ENCODE measurements at places on chromosomes 11 and 22.

DNA sequence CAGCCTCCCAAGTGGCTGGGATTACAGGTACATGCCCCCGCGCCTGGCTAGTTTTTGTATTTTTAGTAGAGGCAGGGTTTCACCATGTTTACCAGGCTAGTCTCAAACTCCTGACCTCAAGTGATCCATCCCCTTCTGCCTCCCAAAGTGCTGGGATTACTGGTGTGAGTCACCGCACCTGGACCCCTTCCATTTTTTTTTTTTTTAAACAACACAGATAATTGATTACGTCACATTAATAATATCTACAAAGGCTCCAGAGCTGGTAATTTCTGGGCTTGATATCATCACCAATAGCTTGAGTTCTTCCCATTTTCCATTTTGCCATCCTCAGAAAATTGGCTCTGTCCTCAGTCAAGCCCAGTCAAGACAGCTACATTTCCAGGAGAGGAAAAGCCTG lies 7.2 kb downstream of the TTLL1 start:
- no peaks in the 10 kb centered on the region for H3K36me3 ChIP-seq
- H3K4me3 ChIP-seq, result no peak overlapping the region
- no peaks in the 10 kb centered on the region for H3K27me3 ChIP-seq
- DNase-seq, result no peak

GRCh38 chr22:46030231-46030880 lies 53.4 kb upstream of the WNT7B start:
- no peaks in the 10 kb centered on the region for H3K36me3 ChIP-seq
- H3K27me3 ChIP-seq, result no peaks in the 10 kb centered on the region
- DNase-seq, result no peak

- H3K27me3 ChIP-seq, result no peaks in the 10 kb centered on the region
- H3K4me3 ChIP-seq, result no peak overlapping the region
- DNase-seq, result no peak
- H3K27ac ChIP-seq, result no peak overlapping the region
These were observed 42.6 kb downstream of the SLC35F2 start for GRCh38 chr11:107816028-107816427.

GRCh38 chr11:15590132-15590531 lies 475.4 kb downstream of the INSC start:
- H3K4me3 ChIP-seq, result no peak overlapping the region
- H3K36me3 ChIP-seq, result no peaks in the 10 kb centered on the region
- H3K4me1 ChIP-seq, result no peaks in the 10 kb centered on the region

DNA sequence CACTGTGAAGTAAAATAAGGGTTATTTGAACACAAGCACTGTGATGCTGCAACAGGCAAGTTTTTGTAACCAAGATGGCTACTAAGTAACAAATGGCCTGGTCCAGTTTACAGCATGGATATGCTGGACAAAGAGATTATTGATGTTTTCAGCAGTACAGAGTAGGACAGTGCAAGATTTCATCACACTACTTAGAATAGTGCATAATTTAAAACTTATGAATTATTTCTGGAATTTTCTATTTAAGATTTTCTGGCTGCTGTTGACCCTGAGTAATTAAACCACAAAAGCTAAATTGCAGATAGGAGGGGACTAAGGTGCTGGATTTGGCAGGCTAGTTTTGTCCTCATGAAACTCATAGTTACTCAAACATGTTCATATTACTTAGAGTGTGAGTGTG lies 33.1 kb downstream of the CEP295 start:
- H3K27ac ChIP-seq, result no peak overlapping the region
- no peaks in the 10 kb centered on the region for H3K4me1 ChIP-seq
- H3K4me3 ChIP-seq, result no peak overlapping the region

DNA sequence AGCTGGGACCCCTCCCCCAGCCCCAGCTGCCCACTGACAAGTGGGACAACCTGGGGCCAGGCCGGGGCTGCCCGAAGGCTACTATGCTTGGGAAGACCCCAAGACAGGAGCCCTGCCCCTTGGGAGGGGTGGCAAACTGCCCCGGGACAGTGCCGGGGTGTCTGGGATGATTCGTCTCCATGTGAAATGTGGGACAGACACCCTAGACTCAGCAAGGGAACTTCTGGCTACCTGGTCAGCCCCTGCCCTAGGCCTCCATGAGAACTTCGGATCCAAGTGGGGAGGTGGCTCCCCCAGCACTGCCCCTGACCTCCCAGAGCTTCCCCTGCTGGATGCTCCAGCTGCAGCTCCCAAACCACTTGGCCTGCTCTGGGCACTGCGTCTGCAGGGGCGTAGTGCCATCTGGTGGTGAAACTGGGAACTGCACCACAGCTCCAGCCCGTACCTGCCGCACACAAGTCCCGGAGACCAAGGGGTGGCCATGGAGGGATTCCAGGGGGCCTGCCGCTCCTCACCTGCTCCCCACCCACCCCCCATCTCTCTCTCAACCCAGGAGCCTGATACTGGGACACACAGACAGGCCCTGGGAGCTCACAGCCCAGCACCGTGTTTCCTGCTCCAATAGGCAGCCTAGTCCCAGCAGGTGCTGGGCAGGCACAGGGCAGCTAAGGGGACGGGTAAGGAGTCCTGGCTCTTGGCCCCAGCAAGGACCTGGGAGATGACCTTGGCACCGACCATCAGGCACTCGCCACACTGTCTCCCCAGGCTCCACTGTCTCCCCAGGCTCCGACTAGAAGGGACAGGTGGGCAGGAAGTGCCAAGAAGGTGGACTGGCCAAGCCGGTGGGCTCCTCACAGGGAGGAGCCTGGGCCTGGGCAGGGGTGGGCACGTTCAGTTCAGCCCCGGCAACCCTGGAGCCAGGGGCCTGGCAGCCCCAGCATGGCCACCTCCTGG lies 194.1 kb downstream of the IGLL1 start:
- DNase-seq, result peak; percentile 88
- no peak overlapping the region for H3K27ac ChIP-seq
- H3K27me3 ChIP-seq, result no peaks in the 10 kb centered on the region

GRCh38 chr11:105763594-105763993 lies 153.7 kb downstream of the GRIA4 start:
- H3K36me3 ChIP-seq, result no peaks in the 10 kb centered on the region
- H3K4me1 ChIP-seq, result no peaks in the 10 kb centered on the region
- no peak for DNase-seq
- H3K27ac ChIP-seq, result no peak overlapping the region

DNA sequence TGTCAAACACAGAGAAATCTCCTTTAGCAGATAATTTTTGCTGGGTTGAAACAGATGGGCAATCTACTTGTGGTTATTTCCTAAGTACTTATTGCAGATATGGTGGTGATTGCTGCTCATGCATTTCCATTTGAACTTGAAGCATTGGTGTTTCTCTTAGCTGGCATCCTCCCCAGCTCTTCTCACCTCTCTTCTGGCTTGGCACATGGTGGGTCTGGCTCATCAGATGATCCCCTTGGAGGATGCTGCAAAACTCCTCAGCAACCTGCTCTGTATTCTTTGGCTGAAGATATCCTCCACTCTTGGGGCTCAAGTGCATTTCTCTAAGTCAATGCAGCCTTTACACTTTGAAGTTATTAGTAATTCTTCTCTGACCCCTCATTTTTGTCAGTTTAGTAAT lies 87.3 kb upstream of the MYO18B start:
- no peaks in the 10 kb centered on the region for H3K36me3 ChIP-seq
- H3K27ac ChIP-seq, result no peak overlapping the region
- no peak overlapping the region for H3K4me3 ChIP-seq
- H3K27me3 ChIP-seq, result no peaks in the 10 kb centered on the region
- H3K4me1 ChIP-seq, result no peaks in the 10 kb centered on the region

DNA sequence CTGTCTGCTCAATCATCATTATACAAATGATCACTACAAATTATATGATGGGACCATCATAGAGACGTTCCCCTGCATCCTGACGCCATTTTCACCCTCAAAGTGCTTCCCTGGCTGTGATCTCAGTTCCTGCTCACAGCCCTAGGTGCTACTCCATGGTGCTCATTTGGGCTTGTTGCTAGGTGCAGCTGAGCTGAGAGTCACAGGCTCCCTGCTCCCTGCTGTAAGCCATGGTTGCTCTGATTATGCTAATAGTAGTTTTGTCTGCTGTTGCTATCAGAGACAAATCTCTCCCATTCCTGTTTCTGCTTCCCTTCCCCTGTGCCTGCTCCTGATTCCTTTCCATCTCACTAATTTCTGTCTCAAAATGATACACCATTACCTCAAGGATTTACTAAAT lies 474.3 kb downstream of the METTL15 start:
- H3K36me3 ChIP-seq, result no peaks in the 10 kb centered on the region
- H3K27ac ChIP-seq, result no peak overlapping the region
- H3K4me3 ChIP-seq, result no peak overlapping the region
- no peak for DNase-seq
- no peaks in the 10 kb centered on the region for H3K27me3 ChIP-seq

- peak overlapping the region; percentile 92 for H3K27ac ChIP-seq
- H3K4me1 ChIP-seq, result peaks cover 61% of the 10 kb centered on the region
- H3K27me3 ChIP-seq, result no peaks in the 10 kb centered on the region
- H3K4me3 ChIP-seq, result no peak overlapping the region
- DNase-seq, result no peak
These were observed 53.2 kb downstream of the TRIOBP start for GRCh38 chr22:37749831-37750595.

GRCh38 chr22:44522526-44523170 lies 24.6 kb upstream of the RTL6 start:
- H3K27ac ChIP-seq, result no peak overlapping the region
- no peaks in the 10 kb centered on the region for H3K27me3 ChIP-seq
- H3K4me3 ChIP-seq, result no peak overlapping the region
- no peak for DNase-seq
- H3K4me1 ChIP-seq, result no peaks in the 10 kb centered on the region

- no peaks in the 10 kb centered on the region for H3K27me3 ChIP-seq
- DNase-seq, result no peak
- no peak overlapping the region for H3K4me3 ChIP-seq
- H3K4me1 ChIP-seq, result no peaks in the 10 kb centered on the region
- H3K27ac ChIP-seq, result no peak overlapping the region
- H3K36me3 ChIP-seq, result no peaks in the 10 kb centered on the region
These were observed 289.7 kb downstream of the BRD1 start for GRCh38 chr22:49538006-49538405.

- H3K27me3 ChIP-seq, result no peaks in the 10 kb centered on the region
- DNase-seq, result no peak
- H3K4me3 ChIP-seq, result no peak overlapping the region
- no peak overlapping the region for H3K27ac ChIP-seq
- H3K4me1 ChIP-seq, result no peaks in the 10 kb centered on the region
These were observed 554.2 kb downstream of the NTM start for GRCh38 chr11:131924457-131925201.

DNA sequence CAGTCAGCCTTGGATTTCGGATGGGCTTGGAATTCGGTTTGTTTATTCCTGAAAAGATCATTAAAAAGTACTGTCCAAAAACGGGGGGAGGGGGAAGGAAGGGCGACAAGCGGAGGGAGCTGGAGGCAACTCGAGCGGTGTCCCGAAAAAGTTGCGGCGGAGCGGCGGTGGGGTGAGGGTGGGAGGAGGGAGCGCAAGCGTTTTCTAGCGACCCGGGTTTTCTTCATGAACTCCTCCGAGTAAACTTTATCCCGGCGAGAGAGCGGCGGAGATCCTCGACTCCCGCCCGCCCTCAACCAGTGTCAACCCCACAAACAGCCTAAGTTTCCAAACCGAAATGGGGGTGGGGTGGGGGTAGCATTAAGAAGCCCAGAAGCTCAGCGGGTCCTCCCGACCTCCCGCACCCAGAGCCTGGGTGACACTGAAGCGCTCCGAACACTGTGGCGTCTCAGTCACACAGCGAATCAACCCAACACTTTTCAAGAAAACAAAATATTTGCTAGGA lies 133.0 kb upstream of the C11orf58 start:
- DNase-seq, result peak; percentile 22
- peaks cover 99% of the 10 kb centered on the region for H3K27me3 ChIP-seq
- H3K27ac ChIP-seq, result peak overlapping the region; percentile 79
- H3K36me3 ChIP-seq, result no peaks in the 10 kb centered on the region
- H3K4me3 ChIP-seq, result peak overlapping the region; percentile 59

DNA sequence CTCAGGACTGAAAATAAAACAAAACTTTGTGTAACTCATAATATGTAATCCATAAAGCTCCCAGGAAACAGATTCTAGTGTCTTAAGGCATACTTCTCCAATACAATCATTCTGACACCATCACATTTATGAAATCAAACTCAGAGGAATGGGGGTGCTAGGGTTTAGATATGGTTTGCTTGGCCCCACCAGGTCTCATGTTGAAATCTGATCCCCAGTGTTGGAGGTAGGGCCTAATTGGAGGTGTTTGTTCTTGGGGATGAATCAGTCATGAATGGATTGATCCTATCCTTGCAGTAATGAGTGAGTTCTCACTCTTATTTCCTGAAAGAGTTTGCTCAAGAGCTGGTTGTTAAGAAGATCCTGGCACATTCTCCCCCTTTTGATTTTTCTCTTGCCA lies 380.9 kb downstream of the ETS1 start:
- H3K36me3 ChIP-seq, result no peaks in the 10 kb centered on the region
- no peak for DNase-seq
- peaks cover 10% of the 10 kb centered on the region for H3K4me1 ChIP-seq
- H3K27ac ChIP-seq, result no peak overlapping the region
- H3K27me3 ChIP-seq, result no peaks in the 10 kb centered on the region
- H3K4me3 ChIP-seq, result no peak overlapping the region

- DNase-seq, result peak; percentile 76
- H3K27ac ChIP-seq, result peak within 1 kb of the TSS; percentile 53
- no peaks in the 10 kb centered on the region for H3K36me3 ChIP-seq
- H3K4me1 ChIP-seq, result peaks cover 24% of the 10 kb centered on the region
These were observed at the start of gene MMP11 for GRCh38 chr22:23772649-23773473. MMP11 (plus strand) TSS chr22:23772849; CDS start chr22:23772871, 22 bp downstream.

All from transverse colon (tissue), 4 donors.